HT1080 (cell line): ENCODE measurements at places on chromosomes 2 and 18. TPM values are rescaled to one million over a fixed set of nuclear protein-coding genes. Genes with fewer than 3 reads are reported as not detected.

- no peak for DNase-seq
Observed at GRCh38 chr18:49640741-49641140, 78.9 kb downstream of the LIPG start.

DNA sequence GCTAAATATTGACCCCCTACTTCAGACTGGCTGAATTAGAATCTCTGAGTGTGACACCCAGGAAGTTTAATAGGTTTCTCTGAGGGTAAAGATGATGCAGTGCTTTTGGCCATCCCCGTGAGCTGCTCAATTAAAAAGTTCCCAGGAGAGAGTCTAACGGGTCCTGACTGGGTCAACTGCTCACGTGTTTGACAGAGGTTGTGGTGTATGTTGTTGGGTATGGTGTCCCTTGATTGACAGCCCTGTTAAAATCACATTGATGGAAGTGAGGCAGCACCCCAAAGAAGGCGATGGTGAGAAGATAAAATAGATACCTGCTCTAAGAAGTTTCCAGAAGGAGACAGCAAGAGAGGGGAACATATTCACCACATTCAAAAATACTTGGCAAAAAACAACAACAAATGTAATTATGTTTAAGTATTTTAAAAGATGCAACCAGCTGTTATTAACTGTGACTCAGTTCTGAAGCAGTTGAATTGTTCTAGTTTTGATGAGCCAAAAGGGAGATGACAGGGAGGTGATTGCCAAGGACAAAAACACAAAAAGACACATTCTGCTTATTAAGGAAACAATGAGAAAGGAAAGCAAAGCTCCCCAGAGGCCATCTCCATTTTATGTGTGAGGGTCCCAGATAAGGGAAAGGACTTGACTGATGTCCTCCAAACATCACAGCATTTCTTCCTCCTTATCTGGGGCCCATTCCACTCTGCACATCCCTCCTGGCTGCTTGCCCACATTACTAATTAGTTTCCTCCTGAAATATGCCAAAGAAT lies 11.5 kb upstream of the GMCL1 start:
- DNase-seq = no peak

RESP18 gene
- not detected in 2 replicates for total RNA-seq

PRSS56 gene
- not detected in 2 replicates for total RNA-seq

PTPN4 gene
- 12.9 and 13.3 TPM in 2 replicates for total RNA-seq
